Caco-2 (cell line): ENCODE measurements at places on chromosomes 6 and 20. TPM values are rescaled to one million over a fixed set of nuclear protein-coding genes. Genes with fewer than 3 reads are reported as not detected.

DEFB124 gene
- total RNA-seq = not detected in 2 replicates

FAM83C gene
- total RNA-seq = 0.09 TPM in 1 of 2 replicates, not detected in the other

DNA sequence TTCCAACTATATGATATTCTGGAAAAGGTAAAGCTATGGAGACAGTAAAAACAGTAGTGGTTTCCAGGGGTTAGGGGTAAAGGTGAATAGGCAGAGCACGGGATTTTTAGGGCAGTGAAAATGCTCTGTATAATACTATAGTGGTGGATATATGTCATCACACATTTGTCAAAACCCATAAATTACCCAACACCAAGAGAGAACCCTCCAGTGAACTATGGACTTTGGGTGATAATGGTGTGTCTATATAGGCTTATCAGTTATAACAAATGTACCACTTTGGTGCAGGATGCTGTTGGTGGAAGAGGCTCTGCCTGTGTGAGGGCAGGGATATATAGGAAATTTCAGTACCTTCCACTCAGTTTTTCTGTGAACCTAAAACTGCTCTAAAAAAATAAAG, 149.9 kb downstream of the GPX5 start:
- H3K4me1 ChIP-seq = peaks cover 14% of the 10 kb centered on the region
- no peak overlapping the region for H3K4me3 ChIP-seq
- no peak for DNase-seq
- H3K27me3 ChIP-seq = no peaks in the 10 kb centered on the region

GRCh38 chr20:25437153-25437581, 29.7 kb downstream of the GINS1 start:
- peaks cover 11% of the 10 kb centered on the region for H3K4me1 ChIP-seq
- no peaks in the 10 kb centered on the region; the same call in 1 of the 2 replicates for H3K36me3 ChIP-seq
- peak overlapping the region; percentile 71 for H3K27ac ChIP-seq
- no peak overlapping the region for H3K4me3 ChIP-seq

- peaks cover 50% of the 10 kb centered on the region for H3K4me1 ChIP-seq
- H3K36me3 ChIP-seq = no peaks in the 10 kb centered on the region
- no peaks in the 10 kb centered on the region for H3K27me3 ChIP-seq
- peak overlapping the region; percentile 44 for H3K27ac ChIP-seq
- DNase-seq = no peak
Measured at GRCh38 chr6:44222486-44223318, 693 bp upstream of the SLC29A1 start.

DNA sequence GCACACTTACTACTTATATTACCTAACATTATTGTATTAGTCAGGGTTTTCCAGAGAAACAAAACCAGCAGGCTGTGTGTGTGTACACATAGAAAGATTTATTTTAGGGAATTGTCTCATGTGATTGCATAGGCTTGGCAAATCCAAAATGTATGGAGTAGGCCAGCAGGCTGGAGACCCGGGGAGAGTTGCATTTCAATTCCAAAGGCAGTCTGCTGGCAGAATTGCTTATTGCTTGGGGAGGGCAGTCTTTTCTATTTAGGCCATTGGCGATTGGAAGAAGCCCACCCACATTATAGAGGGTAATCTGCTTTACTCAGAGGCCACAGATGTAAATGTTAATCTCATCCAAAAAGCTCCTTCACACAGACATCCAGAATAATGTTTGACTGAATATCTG, 157.0 kb downstream of the ADGRG6 start:
- H3K27ac ChIP-seq = no peak overlapping the region
- no peaks in the 10 kb centered on the region for H3K4me1 ChIP-seq
- H3K36me3 ChIP-seq = no peaks in the 10 kb centered on the region; the same call in 1 of the 2 replicates
- no peak overlapping the region for H3K4me3 ChIP-seq
- no peaks in the 10 kb centered on the region for H3K27me3 ChIP-seq

- H3K36me3 ChIP-seq = no peaks in the 10 kb centered on the region
- no peaks in the 10 kb centered on the region for H3K27me3 ChIP-seq
- no peak overlapping the region for H3K4me3 ChIP-seq
- no peak overlapping the region for H3K27ac ChIP-seq
- DNase-seq = no peak
- peaks cover 44% of the 10 kb centered on the region for H3K4me1 ChIP-seq
Measured at GRCh38 chr20:53757472-53757913, 163.9 kb upstream of the ZNF217 start.

- H3K27me3 ChIP-seq = no peaks in the 10 kb centered on the region
- no peaks in the 10 kb centered on the region for H3K4me1 ChIP-seq
- H3K4me3 ChIP-seq = no peak overlapping the region
- H3K36me3 ChIP-seq = no peaks in the 10 kb centered on the region
Measured at GRCh38 chr6:170080828-170081371, 210.0 kb downstream of the DLL1 start.
